Activated naive CD4-positive, alpha-beta T cell treated with anti-CD3 and anti-CD28 coated beads, Interleukin-2, amount 50 U/mL, for 72 hours (primary cell): ENCODE measurements at places on chromosomes 6 and 20.
A peak's percentile ranks its signal among the peaks of the same experiment; 100 is the strongest.

DNA sequence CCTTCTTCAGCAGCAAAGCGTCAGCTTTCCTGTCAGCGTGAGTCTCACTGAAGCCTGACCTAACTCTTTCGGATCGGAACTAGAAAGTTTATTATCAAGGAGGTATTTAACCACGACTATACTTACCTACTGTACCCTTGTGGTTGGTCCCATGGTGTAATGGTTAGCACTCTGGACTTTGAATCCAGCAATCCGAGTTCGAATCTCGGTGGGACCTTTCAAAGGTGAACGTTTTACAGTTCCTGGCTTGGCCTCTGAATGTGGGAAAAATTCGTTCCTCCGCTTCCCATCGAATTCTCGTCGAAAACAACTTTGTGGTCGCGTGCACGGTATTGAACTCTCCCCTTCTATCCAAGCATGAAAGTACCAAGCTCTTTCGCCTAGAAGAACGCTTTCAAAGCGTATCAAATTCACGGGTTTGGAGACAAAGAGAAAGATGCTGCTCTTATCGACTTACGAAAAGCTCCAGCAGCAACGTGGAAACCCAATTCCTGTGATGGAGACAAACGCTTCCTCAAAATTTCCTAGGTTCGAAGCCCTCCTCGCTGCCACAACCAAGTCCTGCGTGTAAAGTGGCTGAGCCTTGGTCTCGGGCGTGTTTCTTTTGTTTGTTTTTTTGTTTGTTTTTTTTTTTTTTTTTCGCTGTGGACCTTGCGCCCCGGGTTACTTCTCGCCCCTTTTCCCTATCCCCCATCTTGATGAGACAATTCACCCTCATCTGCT is 63.7 kb downstream of the GPX5 start:
- no peak for DNase-seq

DNA sequence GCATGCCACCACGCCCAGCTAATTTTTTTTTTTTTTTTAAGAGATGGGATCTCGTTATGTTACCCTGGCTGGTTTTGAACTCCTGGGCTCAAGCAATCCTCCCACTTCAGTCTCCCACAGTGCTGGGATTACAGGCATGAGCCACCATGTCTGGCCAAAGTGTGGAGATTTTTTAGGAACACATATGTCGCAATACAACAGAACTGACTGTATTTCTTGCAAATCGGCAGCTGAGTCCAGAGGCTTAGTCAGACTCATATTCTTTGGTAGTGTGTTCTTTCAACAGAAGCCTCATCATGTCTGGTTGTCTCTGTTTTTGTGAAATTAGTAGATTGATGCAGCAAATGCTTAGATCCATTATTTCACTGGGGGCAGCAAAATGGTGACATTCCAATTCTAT is 23.9 kb upstream of the CD164 start:
- DNase-seq: no peak

DNA sequence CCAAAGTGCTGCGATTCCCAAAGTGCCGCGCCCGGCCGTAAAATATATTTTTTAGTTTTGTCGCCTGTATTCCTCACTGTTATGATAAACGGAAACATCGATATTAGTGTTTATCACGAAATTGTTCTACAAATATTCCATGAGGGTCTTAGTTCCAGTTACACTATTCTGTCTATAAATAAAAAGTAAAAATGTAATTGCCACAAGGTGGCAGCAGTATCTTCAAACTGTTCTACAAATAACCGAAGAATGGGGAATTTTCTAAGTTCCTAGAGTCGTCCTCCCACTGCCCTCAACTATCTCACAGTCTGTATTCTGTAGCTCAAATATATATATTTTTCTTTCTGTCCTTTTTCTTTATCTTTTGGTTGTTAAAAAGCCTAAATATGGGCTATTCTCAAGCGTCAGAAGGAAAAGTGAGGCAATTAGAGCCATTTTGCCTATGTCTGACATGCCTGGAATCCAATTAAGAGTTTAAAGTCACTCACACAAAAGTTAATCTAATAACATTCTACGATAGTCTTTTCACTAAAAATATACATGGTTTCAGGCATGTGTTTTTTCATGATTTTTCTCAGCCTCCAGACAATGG is 14.2 kb upstream of the FAM162B start:
- DNase-seq: no peak

DNA sequence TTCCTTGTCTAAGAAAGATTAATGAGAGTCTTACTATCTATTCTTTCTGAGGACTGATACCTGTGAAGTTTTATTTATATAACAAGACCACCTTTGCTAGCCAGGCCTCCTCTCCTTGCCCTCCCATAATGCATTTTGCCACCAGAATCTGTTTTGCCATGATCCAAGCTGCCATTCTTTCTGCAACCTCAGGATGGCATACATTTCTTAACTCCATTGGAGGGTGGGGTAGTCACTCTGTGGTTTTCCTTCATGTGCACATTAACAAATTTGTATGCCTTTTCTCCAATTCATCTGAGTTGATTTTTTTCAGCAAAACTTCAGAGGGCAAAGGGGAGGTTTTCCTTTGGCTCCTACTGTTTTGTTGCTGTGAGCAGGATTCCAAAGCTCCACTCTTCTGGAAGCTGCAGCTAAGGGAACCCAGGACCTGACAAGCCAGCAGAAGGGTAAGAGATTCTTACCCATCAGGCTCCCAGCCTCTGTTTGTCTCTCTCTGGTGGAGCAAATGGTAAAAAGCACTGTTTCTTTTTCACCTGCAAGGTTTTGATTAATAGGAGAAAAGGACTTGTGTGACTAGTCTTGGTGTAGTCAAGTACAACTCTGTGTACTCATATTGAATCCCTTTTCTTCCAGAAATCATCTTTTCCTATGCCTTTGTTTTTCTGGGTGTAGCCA is 26.2 kb upstream of the ENPP4 start:
- no peak for DNase-seq

DNA sequence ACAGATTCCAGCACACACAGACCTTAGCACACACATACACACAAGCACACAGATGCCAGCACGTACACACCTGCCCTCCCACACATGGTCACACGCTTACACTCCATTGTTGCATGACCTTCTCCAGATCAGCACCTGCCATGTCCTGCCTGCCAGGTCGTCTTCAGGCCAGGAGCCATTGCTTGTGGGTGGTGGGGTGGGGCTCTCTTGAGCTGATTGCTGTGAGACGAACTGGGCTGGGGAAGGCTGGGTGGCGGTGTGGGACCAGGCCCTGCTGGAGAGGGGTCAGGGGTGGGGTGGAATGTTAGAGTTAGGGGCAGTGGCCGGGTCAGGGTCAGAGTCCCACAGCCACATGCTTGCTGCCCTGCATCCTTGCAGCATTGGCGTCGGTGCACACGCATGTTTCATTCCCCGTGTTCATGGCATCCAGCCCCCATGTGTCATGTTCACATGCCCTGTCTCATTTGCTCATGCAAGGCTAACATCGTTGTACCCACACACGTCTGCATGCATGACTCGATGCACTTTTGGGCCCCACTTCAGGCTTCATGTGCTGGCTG is 6.5 kb upstream of the NPBWR2 start:
- DNase-seq: peak; percentile 23

- no peak for DNase-seq
Observed at GRCh38 chr6:134527108-134527787, 209.3 kb upstream of the SGK1 start.

- no peak for DNase-seq
Observed at GRCh38 chr20:13322198-13322597, 101.1 kb downstream of the ISM1 start.

DNA sequence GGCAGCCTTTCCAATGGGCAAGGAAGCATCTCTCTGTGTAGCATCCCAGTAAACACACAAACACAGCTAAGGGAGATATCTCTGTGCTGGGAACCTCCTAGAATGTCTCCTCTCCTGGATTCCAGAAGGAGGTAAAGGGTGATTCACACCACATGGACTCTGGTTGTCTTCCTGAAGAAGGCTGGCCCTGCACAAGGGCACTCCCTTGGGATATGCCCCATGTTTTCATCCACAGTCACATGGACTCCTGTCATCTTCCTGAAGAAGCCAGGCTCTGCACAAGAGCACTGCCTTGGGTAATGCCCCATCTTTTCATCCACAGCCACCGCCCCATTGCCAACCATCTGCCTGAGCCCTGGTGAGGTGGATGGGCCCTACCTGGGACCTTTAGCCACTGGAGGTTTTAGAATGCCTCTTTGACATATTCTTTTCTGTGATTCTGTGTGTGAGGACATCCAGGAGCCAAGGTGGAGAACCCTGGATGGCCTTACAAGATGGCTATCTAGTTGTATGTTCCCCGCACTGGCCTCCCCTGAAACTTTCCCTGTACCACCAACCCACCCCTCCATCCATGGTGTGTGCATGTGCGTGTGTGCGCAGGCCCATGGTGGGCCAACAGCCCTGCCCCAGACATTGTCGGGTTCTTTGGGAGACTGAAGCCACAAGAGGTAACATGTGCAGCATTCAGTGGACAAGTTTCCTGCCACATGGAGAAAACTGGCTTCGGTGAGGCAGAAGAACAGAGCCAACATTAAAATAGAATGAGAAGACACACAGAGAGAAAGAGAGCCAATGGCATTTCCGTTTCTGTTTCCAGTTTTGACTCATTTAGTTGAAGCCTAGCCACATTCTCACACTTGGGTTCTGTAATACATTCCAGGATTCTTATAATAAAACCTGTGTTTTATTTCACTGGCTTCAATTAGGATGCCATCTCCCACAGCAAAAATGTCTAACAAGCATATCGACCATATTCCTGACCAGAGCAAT is 110.2 kb upstream of the CST7 start:
- DNase-seq: no peak
